ENCODE measurements at places on chromosomes 16 and 17.
A peak's percentile ranks its signal among the peaks of the same experiment; 100 is the strongest.

- DNase-seq = peak; percentile 73
Measured at GRCh38 chr16:71882505-71883167, 1.3 kb downstream of the ZNF821 start.

GRCh38 chr16:525123-525519 lies 2.4 kb upstream of the CAPN15 start:
- DNase-seq = no peak

DNA sequence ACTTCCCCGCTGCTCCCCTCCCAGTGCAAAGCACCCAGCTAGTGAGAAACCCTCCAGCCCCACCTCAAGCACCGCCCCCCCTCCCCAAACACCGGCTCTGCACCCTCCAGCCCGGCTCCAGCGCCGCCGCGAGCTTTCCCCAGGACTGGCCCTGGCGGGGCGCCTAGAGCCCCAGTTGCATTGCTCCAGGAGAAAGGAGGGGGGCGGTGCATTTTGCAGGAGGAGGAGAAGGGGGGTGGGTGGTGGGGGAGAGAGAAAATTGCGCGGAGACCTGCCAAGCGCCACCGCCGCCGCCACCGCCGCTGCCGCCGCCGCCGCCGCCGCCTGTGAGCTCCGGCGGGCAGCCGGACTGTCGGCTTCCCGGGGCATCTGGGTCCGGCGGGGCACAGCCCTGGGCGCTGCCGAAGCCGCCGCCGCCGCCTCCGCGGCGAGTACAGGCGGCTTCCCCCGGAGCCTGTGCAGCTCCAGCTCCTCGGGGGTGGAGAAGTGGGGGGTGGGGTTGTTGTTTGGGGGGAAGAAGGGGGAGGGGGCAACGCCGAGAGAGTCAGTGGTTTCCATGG lies 333 bp upstream of the NOG start:
- DNase-seq = no peak

DNA sequence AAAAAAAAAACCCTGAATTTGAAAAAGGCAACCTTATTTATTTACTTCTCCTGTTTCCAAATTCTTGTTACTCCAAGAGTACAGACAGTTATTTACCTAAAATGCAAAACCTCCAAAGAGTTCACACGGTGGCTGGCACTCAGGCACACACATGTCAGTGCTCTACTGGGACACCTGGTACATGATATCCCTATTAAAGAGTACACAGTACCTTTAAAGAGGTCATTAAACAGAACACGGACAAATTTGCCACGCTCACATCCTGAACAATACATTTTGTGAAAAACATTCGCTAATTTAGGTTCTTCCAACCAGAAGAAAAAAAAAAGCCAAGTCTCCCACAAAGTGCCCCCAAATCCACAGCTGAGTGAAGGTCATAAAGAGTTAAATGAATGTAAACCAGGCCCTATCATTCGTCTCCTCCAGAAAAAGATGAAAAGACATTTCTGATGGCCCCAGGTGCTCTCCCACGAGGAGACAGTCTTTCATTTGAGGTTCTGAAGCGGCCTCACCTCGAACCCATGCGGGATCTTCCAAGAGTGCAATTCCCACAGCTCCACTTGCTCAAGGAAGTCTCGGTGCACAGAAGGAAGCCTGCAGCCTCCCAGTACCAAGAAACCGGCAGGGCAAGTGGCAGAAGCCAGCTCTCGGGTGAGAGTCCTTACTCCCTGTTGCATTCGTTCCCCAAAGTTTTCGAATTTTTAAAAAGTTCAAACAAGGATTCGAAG lies 993 bp downstream of the ERN1 start:
- DNase-seq = no peak

DNA sequence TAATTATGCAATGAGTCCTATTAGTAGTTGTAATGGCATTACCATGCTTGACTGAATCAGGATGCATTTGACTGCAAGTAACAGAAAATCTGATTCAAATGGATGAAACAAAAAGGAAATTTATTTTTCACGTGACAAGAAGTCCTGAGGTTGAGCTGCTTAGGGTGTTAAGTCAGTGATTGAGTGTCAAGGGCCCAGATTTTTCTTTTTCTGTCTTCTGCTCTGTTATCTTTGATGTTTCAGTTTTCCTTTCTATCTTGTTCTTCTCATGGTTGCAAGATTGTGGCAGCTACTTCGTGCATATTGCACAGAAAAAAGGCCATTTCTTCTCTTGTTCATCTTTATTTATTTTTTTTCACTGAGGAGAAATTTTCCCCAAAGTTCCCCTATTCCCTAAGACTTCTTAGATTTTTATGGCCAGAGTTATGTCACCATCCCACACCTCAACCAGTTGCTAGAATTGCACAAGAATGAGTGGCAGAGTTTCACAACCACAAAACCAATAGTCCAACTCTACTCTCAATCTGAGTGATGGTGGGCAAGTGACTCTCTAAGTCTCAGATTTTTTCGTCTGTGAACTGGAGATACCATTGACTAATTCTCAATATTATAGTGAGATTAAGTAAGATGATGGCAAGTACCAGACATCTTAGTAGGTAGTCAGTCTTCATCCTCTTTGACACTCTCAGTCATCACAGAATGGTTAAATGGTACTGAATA lies 15.7 kb upstream of the GPR139 start:
- DNase-seq = no peak

DNA sequence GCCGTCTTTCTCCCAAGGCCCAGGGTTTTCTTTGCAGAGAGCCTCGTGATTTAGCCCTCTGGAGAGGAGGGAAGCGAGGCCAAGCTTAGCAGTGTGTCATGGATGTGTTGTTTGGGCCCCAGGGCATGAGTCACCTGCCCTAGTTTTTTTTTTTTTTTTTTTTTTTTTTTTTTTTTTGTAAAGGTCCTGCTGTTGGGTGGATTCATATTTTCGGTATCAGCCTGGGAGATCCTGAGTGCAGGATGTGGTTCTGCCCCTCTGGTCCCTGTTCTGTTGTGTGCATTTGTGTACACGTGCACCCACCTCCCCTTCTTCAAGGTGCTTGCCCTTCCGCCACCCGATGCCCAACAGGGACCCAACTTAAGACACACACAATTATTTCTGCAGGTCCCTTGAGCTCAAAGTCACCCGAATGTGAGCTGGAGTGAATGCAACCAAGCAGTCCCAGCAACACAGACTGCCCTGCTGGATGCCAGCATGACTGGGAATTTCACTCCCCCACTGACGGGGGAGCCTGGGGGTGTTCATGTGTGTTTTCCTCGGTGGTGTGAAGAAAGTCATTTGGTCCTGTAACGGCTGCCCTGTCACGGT lies 265.8 kb upstream of the TNRC6C start:
- no peak for DNase-seq

DNA sequence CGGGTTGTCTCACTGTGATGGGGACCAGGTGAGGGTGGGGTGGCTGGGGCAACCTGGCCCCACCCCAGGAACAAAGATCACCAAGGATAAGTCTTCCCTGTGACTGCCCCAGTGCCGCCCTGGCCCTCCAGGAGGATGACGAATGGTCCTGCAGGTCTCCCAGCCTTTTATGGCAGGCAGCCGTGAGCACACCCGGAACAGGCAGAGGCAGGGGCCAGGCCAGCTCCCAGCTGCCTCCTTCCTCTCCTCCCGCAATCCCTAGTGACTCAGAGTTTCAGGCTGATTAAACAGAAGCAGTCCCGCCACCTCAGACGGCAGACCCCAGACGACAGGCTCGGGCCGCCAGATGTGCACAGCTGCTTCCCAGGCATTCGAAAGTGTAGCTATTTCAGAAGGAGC lies 13.3 kb downstream of the JUP start:
- no peak for DNase-seq

DNA sequence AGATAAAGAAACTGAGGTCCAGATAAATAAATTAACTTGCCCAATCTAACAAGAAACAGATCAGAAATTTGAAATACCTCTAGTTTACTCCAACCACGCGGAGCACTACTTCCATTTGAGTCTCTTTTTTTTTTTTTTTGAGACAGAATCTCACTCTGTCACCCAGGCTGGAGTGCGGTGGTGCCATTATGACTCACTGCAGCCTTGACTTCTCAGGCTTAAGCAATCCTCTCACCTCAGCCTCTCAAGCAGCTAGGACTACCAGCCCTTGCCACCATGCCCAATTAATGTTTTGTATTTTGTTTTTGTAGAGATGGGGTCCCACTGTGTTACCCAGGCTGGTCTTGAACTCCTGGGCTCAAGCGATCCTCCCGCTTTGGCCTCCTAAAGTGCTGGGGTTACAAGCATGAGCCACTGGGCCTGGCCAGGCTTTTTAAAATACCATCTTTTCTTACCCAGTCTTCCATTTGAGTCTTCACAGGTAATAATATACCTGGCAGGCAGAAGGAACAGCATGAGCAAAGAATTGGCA lies 3.3 kb upstream of the NACA2 start:
- no peak for DNase-seq

DNA sequence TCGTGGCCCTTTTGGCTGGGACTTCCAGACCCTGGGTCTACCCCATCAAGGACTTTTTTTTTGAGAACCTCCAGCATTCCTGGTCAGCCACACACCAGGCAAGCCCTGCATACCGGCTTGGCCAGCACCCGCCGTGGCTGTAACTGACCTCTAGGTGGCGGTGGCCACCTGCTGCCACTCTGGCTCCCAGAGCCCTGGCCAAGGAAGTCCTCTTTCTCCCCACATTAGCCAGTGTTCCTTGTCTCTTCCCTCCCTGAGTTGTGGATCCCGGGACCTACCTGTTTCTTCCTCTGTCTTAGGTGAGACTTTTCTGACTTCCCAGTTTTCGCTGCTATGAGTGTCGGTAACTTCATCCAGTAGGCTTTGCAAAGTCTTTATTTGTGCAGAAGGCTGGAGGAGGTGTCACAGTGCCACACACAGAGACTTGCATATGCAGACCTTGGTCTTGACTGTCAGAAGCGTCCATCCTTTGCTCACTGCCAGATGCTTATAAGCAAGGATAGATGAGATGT lies 348.3 kb downstream of the CPPED1 start:
- DNase-seq = no peak

DNA sequence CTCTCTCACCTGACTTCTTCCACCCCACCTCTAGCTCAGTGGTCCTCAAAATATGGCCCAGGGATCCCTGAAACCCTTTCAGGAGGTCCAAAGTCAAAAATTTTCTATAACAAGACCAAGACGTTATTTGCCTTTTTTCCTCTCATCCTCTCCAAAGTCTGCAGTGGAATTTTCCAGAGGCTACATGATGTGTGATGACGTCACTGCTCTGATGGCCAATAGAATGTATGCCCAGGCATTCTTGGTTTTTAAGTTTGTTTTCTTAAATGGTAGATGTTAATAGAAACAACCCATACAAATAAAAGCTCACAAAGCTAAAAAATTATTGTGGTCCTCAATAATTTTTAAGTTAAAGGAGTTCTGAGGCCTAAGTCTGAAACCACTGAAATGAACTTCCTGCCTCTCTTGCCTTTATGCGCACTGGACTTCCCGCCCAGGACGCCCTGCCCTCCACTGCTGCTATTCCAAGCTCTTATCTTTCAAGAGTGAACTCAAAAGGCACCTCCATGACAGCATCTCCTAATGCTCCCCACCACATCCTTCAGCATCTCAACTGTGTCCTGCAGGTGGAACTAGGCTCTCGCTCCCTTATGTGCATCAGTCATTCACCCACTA lies 13.5 kb downstream of the UBE2O start:
- DNase-seq = no peak

DNA sequence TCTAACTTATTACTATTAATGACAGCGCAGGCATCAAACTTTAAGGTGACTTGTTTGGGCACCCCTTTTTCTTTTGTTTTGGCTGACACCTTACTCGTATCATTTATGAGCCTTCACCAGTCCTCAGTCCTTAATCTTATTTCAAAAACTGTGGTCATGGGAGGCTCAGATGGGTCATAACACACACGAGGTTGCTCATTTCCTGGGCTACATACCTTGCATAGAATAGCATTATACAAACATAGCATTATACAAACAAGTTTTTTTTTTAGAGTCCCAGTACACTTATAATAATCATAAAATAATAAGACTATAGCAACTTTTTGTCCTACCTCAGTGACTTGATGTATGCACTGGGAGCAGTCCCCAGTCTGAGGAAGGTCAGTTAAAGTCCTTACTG lies 11.2 kb upstream of the ACSF2 start:
- no peak for DNase-seq

- DNase-seq = no peak
Measured at GRCh38 chr16:65468133-65468532, 346.3 kb upstream of the CDH11 start.

DNA sequence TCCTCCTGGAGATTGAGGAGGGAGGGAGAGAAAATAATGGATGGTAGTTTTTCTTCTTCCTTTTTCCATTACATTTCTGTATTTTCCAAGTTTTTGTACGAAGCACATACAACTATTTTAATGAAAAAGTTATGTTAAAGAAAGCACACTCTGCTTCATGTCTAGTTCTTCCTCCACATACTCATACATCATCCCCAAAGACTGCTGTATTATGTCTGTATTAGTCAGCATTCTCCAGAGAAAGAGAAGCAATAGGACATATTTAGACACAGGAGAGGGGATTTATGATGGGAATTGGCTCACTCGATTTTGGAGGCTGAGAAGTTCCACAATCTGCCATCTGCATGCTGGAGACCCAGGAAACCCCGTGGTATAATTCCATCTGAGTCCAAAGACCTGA lies 10.1 kb upstream of the ACSM2A start:
- DNase-seq = no peak

DNA sequence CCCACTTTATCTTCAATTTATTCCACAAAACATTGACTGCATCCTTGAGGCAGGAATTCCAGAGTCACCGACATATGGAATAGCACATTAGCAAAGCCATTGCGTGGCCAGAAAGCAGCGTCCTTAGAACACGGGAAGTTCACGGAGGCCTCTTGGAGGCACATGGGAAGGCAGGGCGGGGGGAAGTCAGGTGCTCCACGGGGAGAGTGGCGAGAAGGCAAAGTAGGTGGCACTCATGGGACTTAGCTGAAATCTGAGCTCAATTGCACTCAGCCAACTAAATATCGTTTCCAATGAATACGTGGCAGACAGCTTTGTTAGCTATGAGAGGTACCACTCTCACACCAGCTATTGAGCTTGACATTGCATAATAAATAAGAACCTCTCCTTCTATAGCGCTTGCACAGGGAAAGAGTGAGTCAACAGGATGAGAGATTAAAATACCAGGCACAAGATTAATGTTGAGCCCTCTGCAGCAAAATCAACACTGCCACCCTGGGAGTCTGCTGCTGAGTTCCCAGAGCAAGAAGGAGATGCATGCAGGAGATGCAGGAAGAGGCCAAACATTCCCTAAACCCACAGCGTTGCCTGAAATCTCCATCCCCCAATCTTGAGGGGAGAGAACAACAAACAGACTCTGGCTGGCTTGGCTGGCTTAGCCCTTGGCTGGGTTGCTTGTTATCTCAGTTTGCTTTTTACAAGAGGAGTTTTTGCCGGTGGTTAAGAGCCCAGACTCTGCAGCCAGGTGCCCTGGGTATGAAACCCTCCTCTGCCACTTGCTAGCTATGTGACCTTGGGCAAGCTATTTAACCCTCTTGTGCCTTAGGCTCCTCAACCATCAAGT lies 28.8 kb downstream of the ABCC12 start:
- DNase-seq = no peak

- DNase-seq = no peak
Measured at GRCh38 chr17:51439395-51440229, 179.3 kb downstream of the UTP18 start.

DNA sequence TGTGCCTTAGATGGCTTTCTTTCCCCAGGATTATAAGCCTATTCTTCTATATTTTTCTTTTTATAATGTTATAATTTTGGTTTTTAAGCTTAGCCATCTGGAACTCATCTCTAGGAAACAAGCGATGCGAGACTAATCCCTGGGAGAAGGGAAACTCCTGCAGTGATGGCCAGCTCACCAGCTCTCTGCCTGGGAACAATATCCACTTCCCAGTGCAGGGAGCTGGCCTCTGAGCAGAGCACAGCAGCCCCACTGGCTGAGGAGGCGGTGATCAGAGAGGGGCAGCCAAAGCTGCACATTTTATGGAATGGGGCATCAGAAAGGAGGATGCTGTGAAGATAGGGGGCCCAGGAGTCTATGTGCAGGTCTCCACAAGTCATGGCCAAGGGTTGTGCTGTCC lies 183.3 kb downstream of the LGALS9B start:
- no peak for DNase-seq

Measured in stimulated activated CD4-positive, alpha-beta T cell treated with anti-CD3 and anti-CD28 coated beads, Interleukin-15, amount 100 ng/mL, for 48 hours (primary cell).